Activated CD4-positive, CD25-positive, alpha-beta regulatory T cell treated with anti-CD3 and anti-CD28 coated beads, Interleukin-2, amount 50 U/mL, for 16 hours (primary cell): ENCODE measurements at places on chromosomes 4 and X.

GRCh38 chrX:102899940-102900916 lies 36.8 kb upstream of the RAB40AL start:
- DNase-seq: peak; percentile 29

DNA sequence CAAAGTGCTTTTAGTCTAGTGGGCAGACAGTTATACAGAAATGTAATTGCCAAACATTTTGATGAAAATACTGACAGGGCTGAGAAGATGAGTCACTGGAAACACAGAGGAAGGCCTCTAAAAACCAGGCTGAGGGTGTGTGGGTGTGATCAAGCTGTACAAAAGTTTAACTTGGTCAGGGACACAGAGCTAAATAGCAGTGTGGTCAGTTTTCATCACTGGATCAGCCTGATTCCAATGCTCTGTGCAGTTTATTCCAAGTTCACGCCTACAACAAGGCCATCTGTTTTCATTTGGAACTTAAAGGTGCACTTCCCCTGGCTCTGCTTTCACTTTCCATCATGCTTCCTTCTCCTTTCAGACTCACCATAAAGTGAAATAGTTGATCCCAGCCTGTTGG lies 10.6 kb downstream of the CENPVL3 start:
- no peak for DNase-seq

GRCh38 chr4:57013543-57014120 lies 34.9 kb downstream of the POLR2B start:
- no peak for DNase-seq

GRCh38 chr4:121370729-121371325 lies 10.0 kb downstream of the QRFPR start:
- no peak for DNase-seq

GRCh38 chr4:186541801-186542200 lies 13.6 kb downstream of the MTNR1A start:
- DNase-seq: no peak
